ENCODE measurements at places on chromosomes 2 and 18.

GRCh38 chr18:2642771-2643170, 12.8 kb upstream of the SMCHD1 start:
- no peak for DNase-seq

GRCh38 chr2:144675731-144676130, 155.8 kb upstream of the ZEB2 start:
- DNase-seq = no peak

DNA sequence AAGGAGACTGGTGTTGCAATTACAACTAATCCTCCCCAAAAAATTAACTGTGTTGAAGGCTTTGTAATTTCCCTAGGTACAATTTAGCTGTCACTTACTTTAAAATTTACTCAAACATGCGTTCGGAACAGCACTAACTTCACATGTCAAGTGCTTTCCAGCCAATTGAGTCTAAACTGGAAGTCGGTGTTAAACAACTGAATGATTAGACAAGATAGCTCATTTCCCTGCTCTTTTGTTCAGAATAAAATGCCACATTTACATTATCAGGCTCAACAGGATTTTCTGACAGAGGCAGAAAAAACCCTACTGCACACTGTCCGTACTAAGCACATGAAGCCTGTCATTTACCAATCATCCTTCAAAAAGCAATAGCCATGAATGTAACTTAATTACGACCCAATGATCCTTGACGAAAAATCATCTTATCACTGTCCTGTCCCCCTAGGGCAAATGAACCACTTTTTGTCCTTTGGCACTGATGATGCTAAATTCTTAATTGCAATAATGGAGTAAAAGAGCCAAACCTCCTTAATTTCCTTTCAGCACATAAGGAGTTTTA, 56.0 kb downstream of the LRPPRC start:
- DNase-seq = no peak

DNA sequence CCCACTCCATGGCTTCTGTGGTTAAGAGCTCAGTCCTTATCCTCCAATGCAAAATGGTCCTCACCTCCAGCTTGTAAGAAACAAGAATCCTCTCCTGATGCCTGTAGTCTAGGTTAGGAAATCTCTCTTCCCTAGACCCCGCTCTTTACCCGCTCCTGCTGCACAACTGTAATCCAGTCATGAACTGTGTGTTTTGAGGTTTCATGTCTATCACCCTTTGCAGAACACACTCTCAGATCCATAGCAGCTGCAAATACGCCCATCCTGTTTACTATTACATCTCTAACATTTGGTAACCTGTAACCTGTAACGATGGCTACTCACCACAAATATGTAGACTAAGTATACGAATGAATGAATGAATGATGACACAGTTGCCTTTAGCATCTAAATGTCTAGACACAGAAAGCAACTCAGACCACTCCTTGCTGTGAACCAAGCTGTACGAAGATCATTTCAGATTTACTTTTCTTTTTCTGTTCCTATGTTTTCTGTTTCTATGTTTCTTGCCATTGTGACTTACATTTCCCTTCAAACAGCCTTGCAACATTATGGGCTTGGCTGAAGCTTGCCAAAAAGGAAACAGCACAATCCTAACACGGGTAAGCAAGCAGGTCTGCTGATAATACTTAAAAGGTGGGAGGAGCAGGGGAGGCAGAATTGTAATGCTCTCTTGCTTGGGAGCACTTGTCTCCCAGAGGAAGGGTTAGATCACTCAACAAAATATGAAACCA, 53.7 kb downstream of the EPHA4 start:
- DNase-seq = no peak

DNA sequence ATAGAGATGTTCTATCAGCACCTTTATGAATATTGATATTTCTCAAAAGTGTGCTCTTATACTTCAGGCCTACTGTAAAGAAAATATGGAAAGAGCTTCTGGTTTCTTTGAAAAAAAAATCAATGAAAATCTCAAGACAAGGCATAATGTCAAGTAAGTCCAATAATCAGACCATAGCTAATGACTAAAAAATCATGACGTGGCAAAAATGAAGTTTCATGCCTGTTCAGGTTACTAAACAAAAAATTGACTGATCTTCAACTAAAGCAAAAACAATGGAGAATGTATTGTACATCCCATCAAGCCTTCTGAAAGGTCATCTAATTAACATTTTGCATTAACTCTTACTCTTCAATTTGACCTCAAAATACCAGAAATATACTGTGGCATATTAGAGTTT, 824.4 kb downstream of the EPHA4 start:
- no peak for DNase-seq

- DNase-seq = no peak
Observed at GRCh38 chr2:163453920-163454319, 281.9 kb downstream of the FIGN start.

DNA sequence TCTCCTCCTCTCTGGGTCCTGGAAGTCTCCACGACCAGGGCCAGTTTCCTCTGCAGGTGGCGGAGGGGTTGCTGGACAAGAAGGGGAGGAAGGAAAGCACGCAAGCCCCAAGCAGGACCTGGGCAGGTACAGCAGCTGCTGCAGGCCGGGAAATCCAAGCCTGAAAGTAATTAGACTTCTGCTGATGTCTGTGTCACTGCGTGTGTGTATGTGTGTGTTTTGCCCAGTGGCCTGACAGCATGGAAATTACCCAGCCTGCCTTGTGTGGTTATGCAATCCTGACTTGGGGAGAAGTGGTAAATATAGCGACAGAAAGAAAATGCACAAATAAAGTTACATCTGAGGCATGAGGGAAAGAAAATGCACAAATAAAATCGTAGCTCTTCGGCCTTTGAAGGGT, 121.8 kb upstream of the ZBTB14 start:
- DNase-seq = no peak

- no peak for DNase-seq
Observed at GRCh38 chr2:39313575-39313974, 69.8 kb upstream of the CDKL4 start.

DNA sequence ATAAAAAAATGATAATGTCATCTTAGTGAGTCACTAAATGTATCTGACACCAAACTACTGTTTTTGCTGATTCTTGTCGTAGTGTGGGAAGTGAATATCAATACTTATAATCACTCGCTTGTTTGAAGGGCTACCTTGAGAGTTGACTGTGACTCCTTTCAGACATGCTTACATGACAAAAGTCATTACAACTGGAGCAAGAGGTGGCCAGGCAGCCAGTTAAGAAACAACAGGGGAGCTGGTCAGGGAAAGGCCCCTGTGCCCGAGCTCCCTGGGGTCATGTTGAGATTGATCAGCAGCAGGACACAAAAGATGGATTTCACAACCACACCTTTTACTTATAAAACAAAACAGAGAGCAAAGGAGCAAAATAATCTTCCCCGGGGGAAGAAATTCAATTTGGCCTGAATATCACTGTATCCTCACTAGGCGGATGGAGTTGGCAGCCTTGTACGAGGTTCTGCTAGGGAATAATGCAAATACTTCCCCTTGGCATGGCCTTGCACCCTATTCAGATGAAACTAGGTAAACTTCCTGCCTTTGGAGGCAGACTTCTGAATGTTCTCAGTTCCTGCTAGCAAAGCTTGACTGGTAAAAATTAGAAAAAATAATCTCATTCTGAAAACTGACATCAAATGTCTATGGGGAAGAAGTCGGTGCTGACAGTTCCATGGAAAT, 101.2 kb downstream of the DYNC1I2 start:
- no peak for DNase-seq

DNA sequence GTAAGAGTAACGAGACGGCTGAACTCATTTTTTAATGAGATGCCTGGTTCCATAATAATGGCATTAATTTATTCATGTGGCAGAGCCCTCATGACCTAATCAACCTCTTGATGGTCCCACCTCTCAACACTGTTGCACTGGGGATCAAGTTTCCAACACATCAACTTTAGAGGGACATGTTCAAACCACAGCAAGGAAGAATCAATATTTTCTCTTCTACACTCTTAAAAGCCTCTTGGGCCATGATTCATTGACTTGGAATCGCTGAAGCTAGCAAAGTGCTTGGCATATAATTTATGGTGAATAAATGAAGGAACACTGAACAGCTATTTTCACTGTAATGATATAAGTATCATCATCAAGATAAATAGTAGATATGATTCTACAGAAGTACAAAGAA, 333.0 kb downstream of the TNS1 start:
- no peak for DNase-seq

- no peak for DNase-seq
Observed at GRCh38 chr18:48428475-48429177, 19.4 kb upstream of the ZBTB7C start.

GRCh38 chr2:191740016-191740419, 62.1 kb downstream of the NABP1 start:
- DNase-seq = no peak

DNA sequence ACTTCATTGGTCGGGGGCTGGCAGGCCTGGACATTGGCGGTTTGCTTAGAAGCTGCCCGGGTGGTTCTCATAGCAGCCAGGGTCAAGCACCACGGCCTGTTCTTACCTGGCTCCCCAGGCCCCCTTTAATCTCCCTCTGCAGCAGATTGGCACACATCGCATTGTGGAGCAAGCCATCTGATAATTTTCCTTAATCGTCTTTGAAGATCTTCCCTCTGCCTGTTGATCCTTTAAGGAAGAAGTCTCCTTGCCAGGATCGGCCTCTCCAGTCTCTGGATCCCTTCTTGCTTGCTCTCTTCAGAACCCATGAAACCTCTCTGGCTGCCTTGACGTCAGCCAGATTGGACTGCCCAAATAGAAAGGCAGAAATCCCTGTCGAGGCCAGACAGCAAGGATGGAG, 75.8 kb downstream of the NEDD4L start:
- no peak for DNase-seq

DNA sequence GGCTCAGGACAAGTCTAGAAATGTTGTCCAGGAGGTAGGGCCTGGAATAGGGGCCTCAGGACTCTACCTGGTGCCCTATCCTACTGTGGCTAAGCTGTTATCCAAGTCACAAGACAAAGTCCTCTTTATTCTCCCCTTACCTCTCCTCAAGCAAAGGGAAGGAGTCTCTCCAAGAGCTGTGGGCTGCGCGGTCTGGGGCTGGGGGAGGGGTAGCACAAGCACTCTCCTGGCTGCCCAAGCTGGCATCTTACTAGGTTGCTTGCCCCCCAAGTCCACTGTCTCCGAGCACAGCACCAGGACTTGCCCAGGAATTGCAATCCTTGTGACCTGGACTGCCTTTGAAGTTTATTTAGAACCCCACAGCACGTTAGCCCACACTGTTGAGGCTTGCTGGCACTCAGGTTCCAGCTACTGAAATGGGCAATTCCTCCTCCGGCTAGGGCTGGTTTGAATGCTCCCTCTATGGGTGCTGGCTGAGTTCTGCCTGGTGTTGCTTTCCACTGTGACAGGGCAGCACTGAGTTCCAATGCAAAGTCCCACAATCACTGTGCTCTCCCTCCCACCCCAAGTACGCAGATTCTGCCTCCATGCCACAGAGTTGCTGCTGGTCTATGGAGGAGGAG, 18.5 kb downstream of the DHRS9 start:
- DNase-seq = no peak

All from stimulated activated effector memory CD8-positive, alpha-beta T cell treated with anti-CD3 and anti-CD28 coated beads, Interleukin-12 subunit alpha, Interleukin-12 subunit beta, amount 100 ng/mL, for 72 hours (primary cell).